Stimulated activated CD4-positive, alpha-beta T cell treated with anti-CD3 and anti-CD28 coated beads, Interleukin-1b, Interleukin-23, amount 100 ng/mL, for 4 hours (primary cell): ENCODE measurements at places on chromosomes 11 and 22.

GRCh38 chr22:50185375-50186087, at the start of gene TRABD:
TSS of gene TRABD (plus strand) at chr22:50185913. CDS start at chr22:50193061, 7,148 bp downstream.
- peak; percentile 77 for DNase-seq

DNA sequence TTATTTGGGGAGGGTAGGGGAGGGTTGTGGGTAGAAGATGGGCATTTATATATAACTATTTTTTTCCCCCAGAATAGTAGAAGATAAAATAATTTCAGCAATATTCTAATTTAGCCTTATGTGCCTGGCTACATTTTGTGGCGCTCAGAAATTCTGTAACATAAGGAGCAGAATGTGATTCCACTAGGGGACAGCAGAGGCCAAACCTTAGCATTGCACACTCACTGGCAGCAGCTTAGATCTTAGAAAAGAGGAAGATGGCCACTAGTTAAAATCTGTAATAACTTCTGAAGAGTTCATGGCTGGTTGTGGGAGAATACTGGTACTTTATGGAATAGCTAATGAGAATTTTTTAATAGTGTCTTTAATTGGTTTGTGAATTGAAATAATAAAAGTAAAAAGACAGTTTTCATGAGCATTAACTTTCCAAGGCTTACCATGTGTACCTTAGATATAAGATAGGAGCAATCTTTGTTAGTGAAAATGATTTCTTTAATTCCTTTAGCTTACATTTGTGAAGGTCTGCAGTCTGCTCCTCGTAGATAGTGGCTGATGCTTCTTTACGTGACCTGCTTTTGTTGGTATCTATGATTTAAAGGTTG, 33.1 kb downstream of the DDX10 start:
- DNase-seq = no peak

GRCh38 chr11:131522851-131523250, 152.4 kb downstream of the NTM start:
- DNase-seq = no peak

- no peak for DNase-seq
These were observed 6.1 kb downstream of the C11orf91 start for GRCh38 chr11:33694346-33695050.

DNA sequence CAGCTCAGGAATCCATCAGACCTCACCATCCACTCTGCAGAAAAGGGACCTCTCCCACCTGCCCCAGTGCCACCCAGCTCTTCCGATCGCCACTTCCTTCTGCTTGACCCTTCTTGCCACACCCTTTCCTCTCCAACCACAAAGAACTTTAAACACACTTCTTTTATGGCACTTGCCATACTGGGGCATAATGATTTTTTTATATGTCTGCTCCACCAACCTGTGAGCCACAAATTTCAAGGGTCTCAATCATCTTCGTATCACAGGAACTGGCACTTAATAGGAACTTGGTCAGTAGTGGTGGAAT, 11.7 kb upstream of the MYH9 start:
- no peak for DNase-seq

GRCh38 chr11:116478669-116479668, 293.8 kb downstream of the BUD13 start:
- DNase-seq = no peak

GRCh38 chr11:95239871-95240649, 9.1 kb upstream of the SESN3 start:
- DNase-seq = no peak

GRCh38 chr11:82174610-82175009, 559.1 kb downstream of the FAM181B start:
- DNase-seq = no peak

GRCh38 chr11:14081581-14082231, 119.2 kb downstream of the SPON1 start:
- DNase-seq = no peak

- no peak for DNase-seq
These were observed 45.3 kb upstream of the PPARA start for GRCh38 chr22:46104881-46105493.

DNA sequence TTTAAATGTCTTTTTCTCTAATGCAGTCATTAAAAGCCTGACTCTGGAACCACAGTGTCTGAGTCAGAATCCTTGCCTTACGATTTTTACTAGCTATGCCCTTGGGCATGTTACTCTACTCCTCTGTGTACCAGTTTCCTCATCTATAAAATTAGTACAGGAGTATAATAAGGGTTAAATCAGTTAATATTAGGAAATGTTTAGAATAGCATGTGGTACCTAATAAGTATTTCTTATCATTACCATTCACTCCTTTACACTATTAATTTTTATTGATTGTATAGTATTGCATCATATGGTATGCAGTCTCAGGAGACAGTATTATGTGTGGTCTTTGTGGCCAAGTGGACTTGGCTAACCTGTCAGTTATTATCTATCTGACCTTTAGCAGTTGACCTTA, 68.2 kb downstream of the METTL15 start:
- DNase-seq = no peak
